Calu3 (cell line): ENCODE measurements at places on chromosomes 4 and X. TPM values are rescaled to one million over a fixed set of nuclear protein-coding genes. Genes with fewer than 3 reads are reported as not detected.

Gene CLGN
- 2.1 and 2.9 TPM in 2 replicates for total RNA-seq

GRCh38 chrX:15017491-15017890 lies 144.3 kb downstream of the MOSPD2 start:
- DNase-seq: no peak

Gene RAB39B
- 0.38 and 0.44 TPM in 2 replicates for total RNA-seq

GRCh38 chr4:40205259-40206198 lies 8.7 kb downstream of the RHOH start:
- DNase-seq: no peak

GRCh38 chrX:54494989-54495813 lies 833 bp downstream of the FGD1 start:
- DNase-seq: no peak

DNA sequence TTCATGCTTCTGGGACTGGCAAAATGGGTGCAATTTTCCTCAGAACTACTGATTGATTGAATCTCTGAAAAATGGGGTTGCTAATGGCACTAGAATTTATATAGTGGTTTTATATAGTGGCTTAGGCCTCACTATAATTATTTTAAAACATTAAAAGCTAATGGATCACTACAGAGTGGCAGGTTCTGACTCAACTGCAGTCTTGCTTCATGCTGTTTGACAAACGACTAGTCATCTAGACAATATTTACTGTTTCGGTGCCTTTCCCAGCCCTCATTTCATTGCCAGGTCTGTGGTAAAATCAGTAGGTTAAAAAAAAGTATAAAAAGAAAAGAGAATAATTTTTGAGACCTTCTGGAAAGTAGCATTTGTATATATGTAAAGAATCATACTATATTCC lies 352.8 kb upstream of the ATOH1 start:
- no peak for DNase-seq

- no peak for DNase-seq
Observed at GRCh38 chr4:44736900-44737299, 10.5 kb upstream of the GNPDA2 start.

- DNase-seq: no peak
Observed at GRCh38 chr4:148315049-148315448, 127.2 kb downstream of the NR3C2 start.

GRCh38 chr4:85644061-85644460 lies 169.1 kb downstream of the ARHGAP24 start:
- no peak for DNase-seq

DNA sequence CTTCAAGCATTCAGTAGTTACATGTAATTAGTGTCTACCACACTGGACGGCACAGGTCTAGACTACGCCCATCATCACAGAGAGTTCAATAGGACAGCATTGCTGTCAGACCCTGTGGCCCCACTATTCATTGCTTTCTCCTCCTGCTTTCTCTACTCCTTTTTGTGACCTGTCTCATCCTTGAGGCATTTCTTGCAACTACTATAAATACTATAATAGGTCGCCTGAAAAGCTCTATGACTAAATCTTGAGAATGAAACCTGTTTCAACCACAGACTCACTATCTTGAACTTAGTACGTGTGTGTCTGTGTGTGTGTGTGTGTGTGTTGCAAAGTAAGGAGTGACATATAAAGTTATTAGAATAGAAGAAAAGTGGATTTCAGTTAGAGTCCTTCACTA lies 252.9 kb upstream of the KLF3 start:
- DNase-seq: no peak

DNA sequence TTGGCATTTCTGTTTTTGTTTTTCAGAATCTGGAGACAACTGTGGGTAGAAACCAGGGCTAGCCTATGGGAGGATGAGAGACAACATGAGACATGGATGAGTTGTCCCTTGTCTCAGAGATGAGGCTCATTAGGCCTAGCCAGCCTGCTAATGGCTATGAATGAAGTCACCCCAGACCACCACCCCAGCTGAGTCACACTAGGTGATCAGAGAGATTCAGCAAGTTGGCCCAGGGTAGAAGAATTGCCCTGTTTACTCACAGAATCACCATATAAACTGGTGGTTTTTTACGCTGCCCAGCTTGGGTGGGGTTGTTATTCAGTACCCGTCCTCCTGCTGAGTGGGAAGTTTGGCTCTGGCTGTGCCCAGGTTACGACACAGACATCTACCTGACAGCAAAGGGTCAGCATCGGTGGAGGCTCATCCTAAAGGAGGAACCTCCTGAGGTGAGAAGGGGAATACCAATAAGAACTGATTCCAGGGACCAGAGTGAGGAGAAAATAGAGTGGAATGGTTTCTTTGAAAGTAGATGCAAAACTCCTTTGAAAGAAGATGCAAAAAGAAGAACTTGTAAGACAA lies 17.2 kb upstream of the ARSJ start:
- DNase-seq: no peak
